ENCODE measurements at places on chromosomes 7 and 10.

DNA sequence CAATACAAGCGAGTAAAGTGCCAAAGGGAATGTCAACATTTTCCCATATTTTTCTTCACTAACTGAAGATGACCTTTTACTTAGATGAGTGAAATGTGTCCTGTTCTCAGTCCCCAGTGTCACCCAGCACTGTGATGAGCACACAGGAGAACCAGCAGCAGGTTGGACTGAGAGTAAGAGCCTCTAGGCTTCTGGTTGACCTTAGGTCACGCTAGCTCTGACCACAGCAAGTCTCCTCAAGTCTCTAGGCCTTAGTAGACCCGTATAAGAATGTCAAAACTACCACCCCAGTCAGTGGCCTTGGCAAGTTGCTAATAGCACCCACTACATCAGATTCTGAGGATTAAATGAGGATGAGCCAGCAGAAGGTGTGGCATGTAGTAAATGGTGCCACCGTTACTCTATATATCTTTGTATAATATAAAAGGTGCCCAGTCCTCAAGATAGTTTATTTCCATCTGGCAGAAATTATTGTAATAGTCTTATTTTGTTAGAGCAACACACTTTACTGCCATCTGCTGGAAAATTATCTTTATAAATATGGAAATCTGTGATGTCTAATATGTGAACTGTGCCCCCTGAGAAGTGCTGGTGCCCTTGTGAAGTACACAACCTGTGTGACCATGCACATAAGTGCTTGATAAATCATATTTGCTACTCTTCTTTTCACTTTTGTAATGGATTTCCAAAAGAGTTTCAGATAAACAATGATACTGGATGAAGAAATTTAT, 75.7 kb downstream of the SPAG6 start:
- DNase-seq = no peak

GRCh38 chr7:140983802-140984201, 30.9 kb downstream of the MRPS33 start:
- no peak for DNase-seq

GRCh38 chr10:86943316-86944030, 13.9 kb downstream of the MMRN2 start:
- no peak for DNase-seq

DNA sequence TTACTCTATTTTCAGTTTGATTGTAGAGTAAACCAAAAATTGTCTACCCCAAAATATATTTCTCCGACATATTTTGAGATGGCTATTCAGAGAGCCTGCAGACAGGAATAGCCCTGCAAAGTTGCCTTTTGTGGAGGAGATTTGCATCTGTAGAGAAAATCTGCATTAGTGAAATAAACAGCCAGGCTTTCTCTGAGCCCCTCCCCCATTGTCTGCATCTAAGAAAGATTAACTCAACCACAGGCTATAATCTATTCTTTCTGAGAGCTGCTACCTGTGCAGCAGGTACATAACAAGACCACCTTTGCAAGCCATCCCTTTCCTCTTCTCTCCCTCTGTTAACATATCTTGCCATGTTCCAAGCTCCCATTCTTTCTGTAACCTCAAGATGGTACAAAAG, 1034.2 kb downstream of the SORCS3 start:
- DNase-seq = no peak

DNA sequence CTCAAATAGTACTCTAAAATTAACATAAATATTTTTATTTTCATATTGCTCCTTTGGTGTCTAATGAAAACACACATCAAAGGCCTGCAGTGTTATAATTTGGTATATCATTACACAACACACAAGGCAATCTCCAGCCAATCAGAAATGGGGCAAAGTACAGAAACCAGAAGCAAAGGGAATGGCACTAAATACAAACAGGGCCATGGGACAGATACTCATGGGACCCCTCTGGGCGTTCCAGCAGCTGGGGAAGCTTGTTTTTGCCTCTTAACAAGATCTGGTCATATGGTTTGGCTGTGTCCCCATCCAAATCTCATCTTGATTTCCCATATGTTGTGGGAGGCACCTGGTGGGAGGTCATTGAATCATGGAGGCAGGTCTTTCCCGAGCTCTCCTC, 551.8 kb upstream of the NRP1 start:
- DNase-seq = no peak

DNA sequence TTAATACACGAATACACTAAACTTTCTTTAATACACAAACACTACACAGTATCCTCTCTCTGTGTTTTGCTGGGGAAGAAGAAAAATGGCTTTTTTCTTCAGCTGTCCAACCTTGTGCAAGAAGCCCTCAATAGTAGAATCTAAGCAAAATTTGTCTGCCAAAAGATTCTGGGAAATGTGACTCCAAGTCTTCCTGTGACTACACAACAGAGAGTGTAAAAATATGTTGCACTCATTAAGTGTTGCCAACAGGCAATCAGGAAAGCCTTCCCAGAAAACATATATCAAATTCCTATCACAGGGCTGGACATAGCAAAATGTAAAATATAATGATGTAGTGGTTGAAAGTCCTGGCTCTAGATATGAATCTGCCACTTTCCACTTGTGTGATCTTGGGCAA, 825.1 kb upstream of the ZWINT start:
- DNase-seq = no peak

GRCh38 chr10:11763501-11763861, 21.3 kb downstream of the ECHDC3 start:
- no peak for DNase-seq

DNA sequence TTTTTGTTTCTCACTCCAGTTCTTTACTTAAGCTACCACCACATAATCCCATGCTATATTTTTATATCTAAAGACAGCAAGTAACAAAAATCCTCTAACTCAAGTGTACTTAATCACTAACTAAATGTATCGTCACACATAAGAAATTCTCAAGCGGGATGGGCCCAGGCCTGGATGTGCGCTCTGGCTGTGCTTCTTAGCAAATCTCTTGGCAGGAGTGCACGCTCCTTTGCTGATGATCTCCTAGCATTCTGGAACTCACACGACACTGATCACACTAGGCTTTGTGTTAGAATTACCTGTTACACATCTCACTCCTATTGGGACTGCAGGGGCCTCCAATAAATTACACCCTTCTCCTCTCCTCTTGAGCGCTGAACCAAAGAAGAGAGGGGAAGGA, 46.7 kb upstream of the CALD1 start:
- no peak for DNase-seq

DNA sequence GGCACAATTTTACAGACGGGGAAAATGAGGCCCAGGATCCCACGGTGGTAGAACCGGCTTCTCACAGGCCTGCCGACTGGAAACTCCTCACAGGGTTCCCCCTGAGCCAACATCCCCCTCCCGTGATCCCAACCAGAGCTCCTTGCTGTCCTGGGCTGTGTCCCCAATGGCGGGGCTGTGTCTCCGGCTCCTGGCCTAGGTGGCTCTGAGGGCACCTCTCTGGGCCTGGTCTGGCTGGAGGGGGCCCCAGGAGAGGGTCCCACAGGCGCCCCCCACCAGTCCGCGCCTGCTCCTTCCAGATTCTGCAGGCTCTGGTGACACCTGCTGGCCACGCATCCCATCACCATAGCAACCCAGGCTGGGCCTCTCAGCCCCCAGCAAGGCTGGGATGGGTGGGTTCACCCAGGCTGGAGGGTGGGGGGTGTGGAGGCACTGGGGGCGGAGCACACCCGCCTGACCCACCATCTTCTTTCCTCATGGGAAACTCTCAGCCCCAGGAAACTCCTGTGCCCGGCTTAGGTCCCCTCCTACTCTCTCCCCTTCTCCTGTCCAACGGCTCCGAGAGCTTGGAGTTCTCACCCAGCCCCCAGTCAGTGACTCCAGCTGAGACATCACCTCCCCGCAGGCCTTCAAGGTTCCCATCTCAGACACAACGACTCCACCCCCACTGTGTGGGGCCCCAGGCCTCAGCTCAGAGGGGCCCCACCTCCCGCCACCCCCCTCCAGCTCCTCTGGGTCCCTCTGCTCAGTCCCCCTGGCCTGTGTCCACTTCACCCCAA, 27.1 kb upstream of the TNRC18 start:
- DNase-seq = no peak

DNA sequence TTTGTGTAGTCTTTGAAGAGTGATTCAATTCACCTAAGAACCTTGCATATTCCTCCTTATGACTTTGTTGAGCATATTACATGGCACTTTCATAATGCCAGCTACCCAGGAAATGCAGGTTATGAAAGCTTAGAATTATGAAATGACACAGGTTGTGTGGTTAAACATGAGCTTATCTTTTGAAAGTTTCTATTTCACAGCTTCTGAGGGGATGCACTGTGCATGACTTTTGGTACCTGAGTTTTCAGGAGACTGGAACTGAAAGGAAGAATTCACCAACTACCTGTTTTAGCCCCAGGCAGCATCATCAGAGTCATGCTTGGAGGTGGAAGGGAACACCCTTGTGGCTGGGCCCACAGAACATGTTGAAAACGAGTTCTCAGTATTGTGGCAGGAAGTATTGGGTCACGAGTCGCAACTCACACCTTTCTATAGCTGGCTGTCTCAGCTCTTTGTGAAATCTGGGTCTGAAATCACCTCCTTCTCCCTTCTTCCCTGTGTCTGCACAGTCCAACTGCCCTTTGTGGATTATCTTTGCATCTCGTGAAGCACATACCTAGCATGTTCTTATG, 228.2 kb downstream of the PTEN start:
- peak; percentile 81 for DNase-seq

DNA sequence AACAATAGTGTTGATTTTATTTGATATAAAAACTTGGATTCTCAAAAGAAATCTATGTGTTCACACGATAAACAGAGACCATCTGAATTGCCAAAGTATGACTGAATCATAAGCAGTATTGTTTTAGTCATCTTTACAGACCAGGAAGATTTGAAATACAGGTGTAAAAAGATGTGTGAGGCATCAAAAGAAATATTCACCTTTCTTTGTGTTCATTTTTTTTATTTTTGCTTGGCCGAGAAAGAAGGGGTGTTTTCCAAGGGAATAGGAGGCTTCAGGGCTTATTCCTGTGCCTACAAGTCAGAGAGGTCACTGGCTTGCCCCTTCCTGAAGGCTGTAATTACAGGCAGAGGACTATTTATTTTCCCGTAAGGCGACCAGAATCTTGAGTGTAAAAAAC, 37.3 kb downstream of the MET start:
- no peak for DNase-seq

DNA sequence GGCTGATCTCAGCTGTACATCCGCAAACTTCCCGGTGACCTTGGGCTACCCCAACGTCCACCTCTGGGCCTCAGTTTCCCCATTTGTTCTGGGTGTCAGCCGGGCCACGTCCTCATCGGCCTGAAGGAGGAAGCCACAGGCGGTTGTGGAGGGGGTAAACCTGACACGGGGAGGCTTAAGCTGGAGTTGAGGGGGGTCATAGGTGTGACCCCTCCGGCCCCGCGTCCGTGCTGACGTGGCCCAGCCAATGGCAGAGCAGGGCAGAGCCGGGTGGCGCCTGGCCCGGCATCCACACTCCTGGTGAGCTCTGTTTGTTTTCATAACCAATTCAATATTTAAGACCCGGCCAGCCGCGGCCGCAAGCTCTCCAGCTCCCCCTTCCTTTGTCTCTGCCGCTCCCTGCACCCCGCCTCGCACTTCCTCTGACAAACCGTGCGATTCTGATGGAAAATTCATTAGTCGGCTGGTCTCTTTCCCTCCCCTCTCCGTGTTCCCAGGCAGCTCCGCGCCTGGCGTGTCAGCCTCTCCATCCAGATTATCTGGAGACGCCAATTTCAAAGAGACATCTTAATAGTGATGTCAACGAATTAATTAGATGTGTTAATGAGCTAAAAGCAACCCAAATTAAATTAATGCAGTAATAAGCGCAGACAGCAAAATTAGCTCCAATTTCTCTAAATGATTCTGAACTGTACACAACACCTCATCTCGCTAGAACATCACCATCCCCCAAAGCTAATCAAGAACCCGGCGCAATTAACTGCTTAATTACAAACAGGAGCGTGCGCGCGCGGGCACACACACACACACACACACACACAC, 55.4 kb downstream of the MICALL2 start:
- DNase-seq = no peak

DNA sequence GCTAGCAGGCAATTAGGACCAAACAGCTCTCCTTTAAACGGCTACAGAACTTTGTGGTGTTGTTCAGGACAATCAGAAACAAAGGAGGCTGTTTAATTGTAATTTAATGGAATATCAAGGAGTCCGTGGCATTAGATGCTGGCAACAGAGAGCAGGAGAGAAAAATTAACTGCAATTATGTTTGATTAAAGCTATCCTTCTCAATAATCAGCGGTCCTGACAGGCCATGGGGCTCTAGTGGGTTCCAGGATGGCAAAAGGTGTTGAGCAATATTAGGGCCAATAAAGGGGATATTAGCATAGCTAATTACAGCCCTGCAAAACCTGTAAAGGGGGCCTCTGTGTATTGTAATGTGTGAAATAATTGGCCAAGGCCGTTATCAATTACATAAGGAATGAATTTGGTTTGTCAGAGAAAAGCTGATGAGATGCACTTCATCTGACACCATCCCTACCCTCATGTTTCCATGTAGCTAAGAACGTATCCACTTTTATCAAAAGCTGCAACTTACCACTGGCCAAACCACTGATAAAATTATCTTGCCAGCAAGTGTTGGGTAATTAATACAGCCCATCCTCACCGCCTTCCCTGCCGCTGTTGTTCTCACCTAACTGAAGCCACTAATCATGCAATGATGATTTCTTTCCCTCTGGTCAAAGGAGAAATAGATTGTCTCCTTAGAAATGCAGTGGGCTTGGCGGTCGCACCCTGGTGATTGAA, 81.6 kb downstream of the EBF3 start:
- no peak for DNase-seq

DNA sequence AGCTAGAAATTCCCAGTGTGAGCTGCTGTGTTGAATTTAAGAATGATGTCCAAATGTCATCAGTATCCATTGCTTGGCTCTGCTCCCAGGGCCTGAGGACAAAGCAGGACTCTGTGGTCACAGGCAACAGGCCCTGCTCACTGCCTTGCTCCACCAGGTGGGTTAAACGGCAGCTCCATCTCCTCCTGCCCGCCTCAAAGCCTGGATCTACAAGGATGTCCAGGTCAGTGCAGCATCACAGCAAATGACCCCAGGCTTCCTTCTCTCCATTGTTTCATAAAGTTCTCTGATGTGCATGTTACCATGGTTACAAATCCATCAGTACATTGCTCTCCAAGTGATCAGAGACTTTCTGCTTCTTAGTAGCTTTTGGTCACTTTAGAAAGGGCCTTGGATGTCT, 322.0 kb upstream of the ZNF32 start:
- DNase-seq = no peak

GRCh38 chr7:107917763-107918651, 27.0 kb downstream of the DLD start:
- DNase-seq = no peak

- DNase-seq = no peak
Observed at GRCh38 chr10:60349426-60349825, 40.2 kb downstream of the ANK3 start.

GRCh38 chr10:10477844-10478243, 539.8 kb upstream of the CELF2 start:
- no peak for DNase-seq

GRCh38 chr7:132825222-132825621, 249.0 kb upstream of the PLXNA4 start:
- DNase-seq = no peak

DNA sequence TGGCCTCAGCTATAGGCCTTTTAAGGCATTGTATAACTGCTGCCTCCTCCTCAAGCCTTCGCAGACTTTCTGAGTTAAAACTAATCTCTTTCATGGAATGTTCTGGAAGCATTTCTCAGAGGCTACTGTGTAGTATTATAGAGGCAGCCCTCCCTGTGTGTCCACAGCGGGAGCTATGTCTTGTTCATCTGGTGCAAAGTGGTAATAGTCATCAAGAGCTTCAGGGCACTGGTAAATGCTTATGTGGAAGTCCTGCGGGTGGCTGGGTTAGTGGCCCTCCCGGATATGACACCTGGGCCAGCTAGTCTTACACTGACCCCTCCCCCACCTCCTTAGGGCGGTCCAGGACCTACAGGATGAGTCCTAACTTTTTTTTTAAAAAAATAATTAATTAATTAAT, 2.2 kb upstream of the ABHD11 start:
- DNase-seq = no peak
